Hypothalamus (tissue), 51 donors: ENCODE measurements at places on chromosomes 3 and 15.

DNA sequence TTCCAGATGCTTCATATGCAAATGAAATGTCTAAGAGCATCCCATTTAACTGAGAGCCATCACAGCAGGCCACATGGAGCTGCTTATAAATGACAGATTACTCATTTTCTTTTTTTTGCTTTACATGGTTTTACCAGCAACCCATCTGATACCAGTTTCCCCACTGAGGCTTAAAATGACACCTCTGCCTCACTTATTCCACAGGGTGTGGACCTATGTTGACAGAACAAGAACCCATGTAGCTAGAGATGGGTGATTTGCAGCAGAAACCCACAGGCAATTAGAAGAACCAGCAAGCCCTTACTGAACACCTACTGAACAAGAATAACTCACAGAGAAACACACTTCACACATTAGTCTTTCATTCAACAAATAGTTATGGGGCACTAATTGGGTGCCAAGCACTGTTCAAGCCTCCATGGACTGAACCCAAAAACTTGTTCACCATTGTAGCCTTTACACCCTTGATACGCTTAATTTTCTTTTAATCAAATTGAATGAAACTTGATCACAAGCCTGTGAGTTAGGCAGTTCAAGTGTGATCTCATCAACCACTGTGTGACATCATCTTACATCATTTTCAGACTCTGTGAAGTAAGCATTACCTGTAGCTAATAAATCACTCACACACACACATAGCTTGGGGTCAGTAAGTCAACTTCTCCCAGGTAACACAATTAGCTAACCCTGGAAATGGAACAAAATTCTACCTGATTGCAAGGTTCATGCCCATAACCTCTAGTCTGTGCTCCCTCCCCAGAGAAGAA lies 45.4 kb downstream of the MAGI1 start:
- no peak for DNase-seq

GRCh38 chr3:68515237-68515636 lies 417.1 kb downstream of the TAFA4 start:
- no peak for DNase-seq

DNA sequence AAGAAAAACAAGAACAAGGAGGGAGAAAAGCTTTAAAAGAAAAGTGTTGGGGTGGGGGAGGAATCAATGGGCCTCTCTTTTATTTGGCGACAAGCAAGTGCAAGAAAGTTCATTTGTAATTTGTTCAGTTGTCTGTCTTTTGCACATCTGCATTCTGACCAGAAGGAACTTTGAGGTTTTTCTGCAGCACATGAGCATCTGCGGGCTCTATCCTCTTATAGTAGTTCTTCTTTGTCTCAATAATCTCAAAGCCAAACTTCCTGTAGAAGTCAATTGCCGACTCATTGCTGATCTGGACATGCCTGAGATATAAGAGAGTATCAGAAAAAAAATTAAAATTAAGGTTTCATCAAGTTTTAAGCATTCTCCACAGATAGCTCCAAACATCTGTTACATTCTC lies 24.4 kb downstream of the NAA50 start:
- DNase-seq: no peak

DNA sequence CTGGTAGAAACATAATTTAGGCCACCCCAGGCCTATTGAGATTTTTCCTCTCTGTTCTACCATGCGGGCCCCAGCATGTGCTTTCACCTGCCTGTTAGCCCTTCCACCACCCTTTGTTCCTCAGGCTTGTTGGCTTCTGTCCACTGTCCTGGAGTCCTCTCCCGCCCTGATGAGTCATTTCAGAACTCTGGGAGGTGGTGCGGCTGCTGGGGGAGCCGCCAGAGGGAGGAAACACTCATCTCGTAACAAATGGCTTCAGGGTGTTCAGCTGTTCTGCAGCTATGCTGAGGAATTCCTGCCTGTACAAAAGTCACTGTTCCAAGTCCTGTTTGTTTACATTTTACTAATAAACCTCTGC lies 36.3 kb downstream of the LRTM1 start:
- DNase-seq: peak; percentile 9

GRCh38 chr3:129424185-129424841 lies 4.1 kb downstream of the EFCAB12 start:
- no peak for DNase-seq

DNA sequence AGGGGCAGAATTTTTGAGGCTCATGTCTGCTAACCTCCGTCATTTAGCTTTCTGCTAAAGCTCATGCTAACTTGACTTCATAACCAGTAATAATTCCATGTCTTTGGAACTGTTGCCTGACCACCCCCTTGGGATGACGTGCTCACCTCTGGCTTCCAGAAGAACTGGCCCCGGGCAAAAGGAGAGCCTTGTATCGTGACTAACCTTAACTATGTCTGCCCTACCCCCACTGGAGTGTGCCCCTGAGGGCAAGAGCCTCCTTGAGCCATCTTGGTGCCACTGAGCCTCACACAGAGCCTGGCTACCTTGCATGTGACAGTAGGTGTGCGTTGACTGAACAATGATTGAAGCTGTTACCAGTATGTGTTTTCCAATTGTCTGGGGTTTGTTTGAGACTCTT lies 4.7 kb downstream of the LRRK1 start:
- no peak for DNase-seq

- DNase-seq: no peak
These were observed 315.3 kb upstream of the UBE2E2 start for GRCh38 chr3:22887664-22888291.

- no peak for DNase-seq
These were observed 157.9 kb downstream of the XXYLT1 start for GRCh38 chr3:195113048-195113447.

GRCh38 chr3:110272525-110272924 lies 799.1 kb upstream of the NECTIN3 start:
- DNase-seq: no peak

- DNase-seq: no peak
These were observed 93.4 kb downstream of the KCNMB2 start for GRCh38 chr3:178629430-178630178.

DNA sequence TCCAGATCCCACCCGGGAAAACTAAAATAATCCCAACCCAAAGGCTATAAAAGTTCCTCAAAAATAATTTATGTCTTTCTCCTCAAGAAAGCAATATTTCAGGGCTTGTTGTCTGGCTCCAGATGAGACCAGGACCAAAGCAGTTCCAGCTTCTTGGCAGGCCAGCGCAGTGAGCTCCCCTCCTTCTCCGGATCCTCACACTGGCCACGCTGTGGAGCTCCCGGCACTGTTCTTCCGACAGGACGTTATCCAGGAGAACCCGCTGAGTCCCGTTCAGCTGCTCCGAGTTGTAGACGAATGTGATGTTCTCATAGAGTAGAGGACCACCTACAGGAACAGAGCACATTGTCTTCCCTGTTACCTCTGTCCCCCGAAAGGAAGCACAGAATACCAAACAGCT lies 146.3 kb downstream of the P3H2 start:
- DNase-seq: no peak

DNA sequence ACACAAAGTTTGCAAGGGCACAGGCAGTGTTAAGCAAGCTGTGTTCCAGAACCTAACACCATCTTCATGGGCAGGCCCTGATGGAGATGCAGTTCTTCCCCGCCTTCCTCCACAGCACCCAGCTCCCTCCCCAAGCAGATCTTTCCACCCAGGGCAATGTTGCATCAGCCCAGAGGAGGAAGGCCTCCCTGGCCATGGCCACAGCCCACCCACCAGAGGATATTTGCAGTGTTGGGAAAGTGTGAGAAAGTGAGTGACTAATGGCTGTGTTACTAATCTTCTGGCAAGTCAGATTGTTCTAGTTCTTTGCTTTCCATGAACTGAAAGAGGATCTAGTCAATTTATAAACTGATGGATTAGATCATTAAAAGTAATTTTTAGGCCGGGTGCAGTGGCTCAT lies 42.0 kb upstream of the ATP10A start:
- no peak for DNase-seq

DNA sequence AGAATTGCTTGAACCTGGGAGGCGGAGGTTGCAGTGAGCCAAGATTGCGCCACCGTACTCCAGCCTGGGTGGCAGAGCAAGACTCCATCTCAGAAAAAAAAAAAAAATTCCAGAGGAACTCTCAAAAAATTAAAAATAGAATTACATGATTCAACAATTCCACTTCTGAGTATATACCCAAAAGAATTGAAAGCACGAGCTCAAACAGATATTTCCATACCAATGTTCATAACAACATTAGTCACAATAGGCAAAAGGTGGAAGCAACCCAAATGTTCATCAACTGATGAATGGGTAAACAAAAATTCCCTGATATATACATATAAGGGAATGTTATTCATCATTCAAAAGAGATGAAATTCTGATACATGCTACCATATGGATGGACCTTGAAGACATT lies 16.9 kb upstream of the MORF4L1 start:
- DNase-seq: no peak

- no peak for DNase-seq
These were observed 10.8 kb upstream of the FYCO1 start for GRCh38 chr3:46006238-46007032.

- no peak for DNase-seq
These were observed 7.9 kb downstream of the POPDC2 start for GRCh38 chr3:119652306-119653033.

DNA sequence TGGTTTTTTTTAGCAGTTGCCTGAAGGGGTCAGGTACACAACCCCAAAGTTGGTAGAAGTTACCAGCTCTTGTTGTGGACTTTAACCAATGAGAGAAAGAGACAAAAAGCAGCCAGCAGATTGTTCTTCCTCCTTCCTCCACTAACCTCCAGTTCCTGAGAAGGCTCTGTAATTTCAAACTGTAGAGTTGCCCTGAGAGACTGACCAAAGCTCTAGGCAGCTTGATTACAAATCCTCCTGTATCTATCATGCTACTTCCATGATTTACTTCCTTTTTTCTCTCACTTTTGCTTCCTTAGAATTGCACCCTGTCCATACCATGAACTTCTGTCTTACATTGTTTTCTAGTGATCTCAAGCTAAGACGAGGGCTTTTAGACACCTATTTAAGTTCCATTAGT lies 29.2 kb downstream of the NSUN3 start:
- no peak for DNase-seq

GRCh38 chr15:64862408-64862807 lies 20.7 kb downstream of the PLEKHO2 start:
- DNase-seq: no peak

DNA sequence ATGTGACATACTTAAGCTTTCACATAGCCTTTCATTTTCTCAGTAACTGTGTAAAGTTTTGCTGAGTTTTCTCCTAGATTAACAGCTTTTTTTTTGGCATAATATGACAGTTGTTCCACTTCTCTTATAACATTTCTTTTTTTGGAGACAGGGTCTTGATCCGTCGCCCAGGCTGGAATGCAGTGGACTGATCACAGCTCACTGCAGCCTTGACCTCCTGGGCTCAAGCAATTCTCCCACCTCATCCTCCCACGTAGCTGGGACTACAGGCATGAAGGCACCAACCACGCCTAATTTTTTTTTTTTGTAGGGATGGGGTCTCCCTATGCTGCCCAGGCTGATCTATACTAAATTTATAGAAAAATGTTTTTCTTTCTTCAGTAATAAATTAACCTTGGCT lies 30.1 kb downstream of the DLG1 start:
- DNase-seq: no peak

DNA sequence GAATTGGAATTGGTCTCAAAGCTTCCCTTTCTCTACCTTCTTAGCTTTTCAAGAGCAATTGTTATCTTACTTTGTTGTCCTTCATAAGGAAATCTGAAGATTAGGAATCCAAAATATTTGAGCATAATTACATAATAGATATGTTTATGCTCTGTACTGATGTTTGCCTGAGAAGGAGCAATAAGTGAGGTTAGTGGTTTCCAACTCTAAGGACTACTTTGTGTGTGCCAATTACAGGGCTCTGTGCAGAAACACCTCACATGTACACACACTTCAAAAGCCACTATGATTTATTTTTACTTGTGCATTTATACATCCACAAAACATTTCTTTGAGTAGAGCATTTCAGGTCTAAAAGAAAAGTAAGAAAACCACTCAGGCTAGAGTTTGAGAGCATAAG lies 49.9 kb downstream of the MME start:
- no peak for DNase-seq

DNA sequence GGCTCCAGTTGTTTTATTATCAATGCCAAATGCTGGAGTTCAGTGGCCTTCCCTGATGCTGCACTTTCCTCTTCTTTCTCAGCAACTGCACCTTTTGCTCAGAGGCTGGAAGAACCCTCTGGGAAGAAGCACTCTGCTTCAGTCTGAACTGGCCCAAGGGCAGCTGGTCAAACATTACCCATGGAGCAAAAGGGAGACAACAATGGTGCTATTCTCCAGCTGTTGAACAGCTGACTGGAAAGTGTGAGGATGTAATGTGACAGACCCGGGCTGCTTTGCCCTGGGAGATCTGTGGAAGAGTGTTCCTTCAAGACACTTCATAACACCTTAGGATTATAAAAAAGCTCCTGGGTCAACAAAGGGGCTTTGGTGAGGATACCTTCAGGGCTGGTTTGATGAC lies 84.9 kb downstream of the EPHB1 start:
- DNase-seq: no peak

DNA sequence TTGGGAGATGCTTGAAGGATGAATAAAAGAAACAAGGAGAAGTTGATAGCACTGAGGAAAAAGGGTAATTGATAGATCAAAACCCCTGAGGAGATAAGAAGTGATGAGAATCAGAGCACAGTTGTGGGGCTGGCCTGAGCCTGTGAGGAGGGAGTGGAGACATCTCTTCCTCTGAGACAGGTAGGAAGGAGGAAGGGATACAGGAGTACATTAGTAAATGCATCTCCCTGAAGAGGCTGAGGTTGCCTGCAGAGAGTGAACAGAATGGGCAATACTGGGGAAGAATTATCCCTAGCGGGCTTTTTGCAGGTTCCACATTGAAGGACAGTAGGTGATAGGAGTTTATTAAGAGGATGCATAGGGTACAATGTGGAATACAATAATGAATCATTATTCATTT lies 17.3 kb upstream of the SCAMP5 start:
- no peak for DNase-seq

- no peak for DNase-seq
These were observed 420.3 kb upstream of the CFAP20DC start for GRCh38 chr3:59469948-59470723.

GRCh38 chr3:11335056-11335608 lies 62.9 kb downstream of the ATG7 start:
- no peak for DNase-seq
